ENCODE measurements at places on chromosomes 1 and 21. TPM values are rescaled to one million over a fixed set of nuclear protein-coding genes. Genes with fewer than 3 reads are reported as not detected.

The GLRX2 gene
- 36.7 TPM for total RNA-seq

The AK5 gene
- 6.6 TPM for total RNA-seq

The PRRX1 gene
- not detected for total RNA-seq

The CCDC17 gene
- total RNA-seq = 1.1 TPM

The USH2A gene
- total RNA-seq = not detected

The ASTN1 gene
- total RNA-seq = not detected

The SEMA6C gene
- total RNA-seq = 1.4 TPM

The PADI1 gene
- total RNA-seq = not detected

The SLAMF9 gene
- total RNA-seq = not detected
